ENCODE measurements at places on chromosomes 13 and 19.

- DNase-seq: no peak
These were observed 2.3 kb downstream of the PRAM1 start for GRCh38 chr19:8500158-8500557.

GRCh38 chr19:20414120-20414519 is 151.5 kb downstream of the ZNF737 start:
- no peak for DNase-seq

DNA sequence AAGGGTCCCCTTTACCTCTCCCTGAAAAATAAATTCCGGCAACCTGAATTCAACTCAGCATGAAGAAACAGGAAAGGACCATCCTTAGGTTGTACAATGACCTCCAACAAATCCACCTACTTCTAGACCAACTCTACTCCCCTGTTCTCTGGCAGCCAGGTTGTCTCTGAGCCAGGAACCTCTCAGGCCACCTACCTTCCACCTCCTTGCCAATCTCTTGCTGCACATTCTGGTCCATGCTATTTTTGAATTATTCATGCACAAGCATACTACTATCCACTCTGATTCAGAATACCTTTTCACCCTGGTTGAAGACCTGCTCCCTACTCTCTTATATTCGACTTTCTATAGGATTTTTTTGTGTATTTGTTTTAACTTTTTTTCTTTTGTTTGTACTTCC is 415.0 kb upstream of the ZNF507 start:
- DNase-seq: no peak

- DNase-seq: peak; percentile 11
These were observed 63.7 kb downstream of the SPATA13 start for GRCh38 chr13:24224232-24224680.

- DNase-seq: peak; percentile 20
These were observed 653 bp downstream of the MVB12A start for GRCh38 chr19:17420475-17420924.

GRCh38 chr13:29021311-29021710 is 201.2 kb downstream of the MTUS2 start:
- DNase-seq: no peak

DNA sequence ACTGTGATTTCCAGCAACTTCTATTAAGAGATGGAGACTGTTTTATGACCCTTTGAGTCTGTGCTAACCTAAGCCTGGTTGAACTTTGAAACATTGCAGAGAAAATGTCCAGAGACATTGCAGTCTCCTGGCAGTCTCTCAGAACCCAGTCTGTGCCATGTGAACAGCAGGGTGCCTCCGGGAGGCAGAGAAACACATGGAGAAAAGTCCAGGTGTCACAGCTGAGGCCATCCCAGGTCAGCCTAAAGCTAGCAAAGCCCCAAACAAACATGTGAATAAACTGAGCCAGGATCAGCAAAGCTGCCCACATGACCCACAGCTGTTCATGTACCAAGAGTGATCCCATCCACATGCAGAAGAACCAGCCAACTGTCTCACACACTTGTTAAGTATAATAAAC is 7.8 kb downstream of the CYP4F11 start:
- no peak for DNase-seq

GRCh38 chr13:99280166-99280565 is 22.0 kb upstream of the GPR18 start:
- DNase-seq: no peak

DNA sequence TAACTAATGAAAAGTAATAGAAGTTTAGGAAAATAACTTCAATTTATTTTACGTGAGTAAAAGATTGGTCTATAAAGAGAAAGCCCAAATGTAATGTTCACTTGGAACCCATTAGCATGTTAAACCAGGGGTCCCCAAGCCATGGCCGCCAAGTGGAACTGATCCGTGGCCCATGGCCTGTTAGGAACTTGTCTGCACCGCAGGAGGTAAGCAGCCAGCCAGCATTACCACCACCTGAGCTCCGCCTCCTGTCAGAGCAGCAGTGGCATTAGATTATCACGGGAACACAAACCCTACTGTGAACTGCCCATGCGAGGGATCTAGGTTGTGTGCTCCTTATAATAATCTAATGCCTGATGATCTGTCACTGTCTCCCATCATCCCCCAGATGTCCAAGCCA is 818.7 kb upstream of the GPC6 start:
- no peak for DNase-seq

DNA sequence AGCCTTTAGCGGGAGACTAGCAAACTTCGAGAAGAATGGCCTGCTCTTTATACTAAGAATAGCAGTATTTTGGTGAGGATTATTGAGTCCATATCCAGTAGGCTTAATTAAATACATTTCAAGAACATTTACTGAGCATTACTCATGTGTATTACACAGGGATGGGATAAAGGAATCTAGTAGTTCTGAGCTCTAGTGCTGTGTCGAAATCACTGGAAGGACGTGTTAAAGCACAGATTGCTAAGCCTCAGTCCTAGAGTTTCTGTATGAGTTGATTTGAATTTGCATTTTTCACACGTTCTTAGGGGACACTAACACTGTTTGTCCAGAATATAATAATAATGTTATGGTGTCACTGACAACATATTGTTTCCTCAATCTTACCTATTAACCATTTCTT is 9.0 kb downstream of the ZNF302 start:
- no peak for DNase-seq

- DNase-seq: no peak
These were observed 19.2 kb downstream of the SLAIN1 start for GRCh38 chr13:77716692-77717091.

- peak; percentile 92 for DNase-seq
These were observed 47.3 kb upstream of the SHKBP1 start for GRCh38 chr19:40529093-40529954.

- DNase-seq: no peak
These were observed 8.9 kb downstream of the IGFL3 start for GRCh38 chr19:46115396-46116106.

GRCh38 chr19:6524311-6524710 is 6.5 kb upstream of the TNFSF9 start:
- no peak for DNase-seq

DNA sequence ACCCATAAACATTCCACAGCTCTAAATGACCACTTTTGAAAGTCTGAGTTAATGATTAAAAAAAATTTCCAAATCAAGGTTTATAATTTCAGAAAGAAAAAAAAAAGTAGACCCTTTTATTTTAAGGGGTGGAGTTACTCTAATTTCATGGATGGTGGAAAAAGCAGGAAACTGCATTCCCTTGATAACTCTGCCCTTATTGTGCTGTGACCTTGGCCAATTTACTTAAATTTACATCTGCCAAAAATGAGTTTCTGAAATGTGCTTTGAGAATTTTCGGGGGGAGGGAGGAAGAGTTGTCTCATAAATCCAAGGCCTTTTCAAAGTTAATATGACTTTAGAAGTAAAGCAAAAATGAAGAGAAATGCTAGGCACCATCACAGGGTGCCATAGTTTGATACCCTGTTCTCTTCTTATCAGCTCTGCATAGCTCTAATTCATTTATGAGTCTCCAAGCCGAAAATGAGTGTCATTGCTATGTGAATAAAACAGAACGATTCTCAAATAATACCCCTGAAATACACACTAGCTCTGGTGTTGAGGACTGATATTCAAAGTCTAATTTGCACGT is 367.0 kb downstream of the DACH1 start:
- no peak for DNase-seq

- no peak for DNase-seq
These were observed 3.4 kb upstream of the TNNI3 start for GRCh38 chr19:55160986-55161365.

DNA sequence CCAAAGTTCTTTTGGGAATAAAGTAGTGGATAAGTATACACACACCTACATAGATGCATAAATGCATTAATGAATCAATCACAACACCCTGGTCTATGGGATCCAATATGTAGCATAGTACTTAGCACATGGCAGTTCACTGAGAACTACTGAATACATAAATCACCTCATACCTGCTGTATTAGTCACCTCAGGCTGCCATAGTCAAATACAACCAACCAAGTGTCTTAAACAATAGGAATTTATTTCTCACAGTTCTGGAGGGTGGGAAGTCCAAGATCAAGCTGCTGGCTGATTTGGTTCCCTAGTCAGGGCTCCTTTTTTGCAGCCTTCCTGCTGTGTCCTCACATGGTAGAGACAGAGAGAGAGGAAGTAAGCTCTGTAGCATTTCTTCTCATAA is 228.2 kb downstream of the NHLRC3 start:
- DNase-seq: no peak

DNA sequence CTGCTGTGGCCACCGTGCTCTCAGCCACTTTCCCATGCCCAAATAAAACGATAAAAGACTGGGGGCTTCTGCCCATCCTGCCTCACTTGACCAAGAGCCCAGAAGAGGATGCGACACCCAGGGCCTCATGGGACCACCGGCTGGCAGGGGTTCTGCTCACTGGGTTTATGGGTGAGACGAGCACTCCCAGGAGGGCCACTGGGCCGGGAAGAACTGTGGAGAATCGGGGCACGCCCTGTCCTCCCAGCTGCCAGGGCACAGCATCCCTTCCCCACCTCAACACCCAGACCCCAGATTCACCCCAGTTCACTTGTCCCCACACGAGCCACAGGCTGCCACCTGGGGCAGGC is 4.7 kb upstream of the F10 start:
- no peak for DNase-seq

GRCh38 chr13:29081697-29082440 is 261.7 kb downstream of the MTUS2 start:
- DNase-seq: no peak

- no peak for DNase-seq
These were observed 3.5 kb downstream of the PEG3 start for GRCh38 chr19:56837004-56837403.

GRCh38 chr19:35959040-35959967 is 23.1 kb downstream of the LRFN3 start:
- peak; percentile 87 for DNase-seq

GRCh38 chr13:34357435-34358232 is 539.7 kb downstream of the RFC3 start:
- no peak for DNase-seq

DNA sequence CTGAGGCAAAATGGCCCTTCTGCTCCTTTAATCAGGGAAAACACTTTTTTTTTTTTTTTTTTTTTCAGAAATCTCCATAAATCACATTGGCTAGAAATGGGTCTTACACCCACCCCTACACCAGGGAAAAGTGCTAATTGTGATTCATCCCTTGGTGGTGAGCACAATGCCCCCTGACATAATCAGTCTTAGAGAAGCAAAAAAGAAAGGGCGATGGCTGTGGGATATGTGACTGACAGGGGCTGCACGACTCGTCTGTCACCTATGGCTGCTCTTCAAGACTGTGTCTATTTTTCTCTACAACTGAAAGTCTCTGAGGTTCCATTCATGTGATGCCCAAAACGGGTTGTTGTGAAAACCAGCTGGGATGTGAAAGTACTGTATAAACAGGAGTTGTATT is 3.6 kb upstream of the GPC6 start:
- no peak for DNase-seq

GRCh38 chr19:7159105-7159933 is 89.8 kb downstream of the ZNF557 start:
- DNase-seq: no peak

DNA sequence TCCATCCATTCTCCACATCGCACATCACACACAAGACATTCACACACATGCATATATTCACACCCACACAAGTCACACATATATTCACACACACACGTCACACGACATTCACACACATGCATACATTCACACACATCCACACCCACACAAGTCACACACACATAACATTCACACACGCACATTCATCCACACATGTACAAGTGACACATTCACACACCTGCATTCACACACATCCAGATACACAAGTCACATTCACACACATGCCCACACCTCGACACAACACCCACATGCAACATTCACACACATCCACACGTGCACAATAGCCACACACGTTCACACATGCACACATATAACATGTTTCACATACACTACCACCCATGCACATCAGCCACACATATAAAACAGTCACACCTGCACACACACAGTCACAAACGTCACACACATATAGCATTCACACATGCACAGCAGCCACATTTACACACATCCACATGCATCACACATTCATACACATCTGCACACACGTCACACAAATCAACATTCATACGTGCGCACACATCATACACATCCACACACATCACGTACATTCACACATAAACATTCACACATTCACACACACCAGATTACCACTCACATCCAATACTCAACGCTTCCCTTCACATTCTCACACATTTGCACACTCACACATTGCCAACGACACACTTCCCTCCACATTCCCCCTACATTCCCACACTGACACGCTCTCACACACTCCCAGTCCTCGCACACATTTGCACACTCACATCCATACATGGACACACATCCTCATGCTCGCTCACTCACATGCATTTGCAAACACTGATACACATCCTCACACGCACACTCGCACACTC is 41.0 kb downstream of the ANKRD10 start:
- DNase-seq: no peak

DNA sequence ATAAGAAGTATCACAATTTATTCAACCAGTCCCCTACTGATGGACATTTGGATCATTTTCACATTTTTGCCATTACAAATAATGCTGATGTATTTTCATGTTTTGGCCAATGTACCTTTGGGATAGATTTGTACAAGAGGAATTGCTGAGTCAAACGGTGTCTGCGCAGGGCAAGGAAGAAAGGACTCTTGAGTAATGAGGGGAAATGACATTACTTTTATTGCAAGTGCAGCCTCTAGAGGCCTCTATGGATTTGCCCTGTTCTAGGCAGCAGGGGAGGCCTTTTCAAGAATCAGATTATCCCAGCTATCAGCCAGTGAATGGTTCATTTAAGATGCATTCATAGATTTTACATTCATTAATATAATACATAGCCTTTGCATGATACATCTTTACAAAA is 32.9 kb upstream of the GTF3A start:
- no peak for DNase-seq

DNA sequence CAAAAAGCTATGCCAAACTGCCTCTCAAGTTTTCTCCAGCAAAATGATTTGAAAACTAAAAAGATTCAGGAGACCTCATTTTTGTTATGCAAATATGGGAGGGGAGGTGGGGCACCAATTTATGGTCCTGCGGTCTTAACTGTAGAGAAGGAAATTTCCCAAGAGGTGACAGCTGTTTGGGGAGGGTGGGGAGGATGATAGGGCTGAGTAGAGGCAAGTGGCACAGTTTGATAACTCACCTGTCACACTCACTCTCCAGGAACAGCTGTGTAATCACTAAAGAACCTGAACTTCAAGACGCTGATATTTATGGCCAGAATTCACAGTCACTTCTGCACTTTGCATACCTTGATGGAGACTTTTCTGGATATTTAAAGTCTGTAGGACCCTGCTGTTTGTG is 232.9 kb upstream of the STARD13 start:
- no peak for DNase-seq

DNA sequence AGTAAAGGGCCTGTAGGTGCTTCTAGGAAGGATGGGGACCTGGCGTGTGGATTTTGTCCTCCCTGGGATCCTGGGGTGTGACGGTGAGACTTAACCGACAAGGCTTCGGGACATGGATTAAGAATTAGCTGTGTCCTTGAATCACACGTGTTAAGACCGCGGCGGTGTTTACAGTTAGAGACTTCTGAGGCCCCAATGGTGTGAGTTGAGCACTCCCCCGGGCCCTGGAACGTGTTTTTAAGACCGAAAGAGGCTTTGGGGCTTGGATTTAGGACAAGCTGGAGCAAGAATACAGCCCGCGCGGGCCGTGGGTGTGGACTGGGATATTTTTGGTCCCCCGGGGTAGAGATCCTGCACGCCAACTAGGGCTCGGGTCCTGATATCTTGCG is 1.2 kb upstream of the SLC27A1 start:
- no peak for DNase-seq

GRCh38 chr13:113145911-113146598 is 12.4 kb upstream of the PROZ start:
- DNase-seq: no peak

Data from CD4-positive, alpha-beta T cell treated with Interleukin-12 subunit alpha and Interleukin-12 subunit beta, for 1 hour (primary cell).